Activated CD4-positive, alpha-beta T cell treated with anti-CD3 and anti-CD28 coated beads, Interleukin-2, amount 10 ng/mL, durations not matched to agents 7 days and 5 days (primary cell): ENCODE measurements at places on chromosomes 5 and 9.

- DNase-seq: no peak
Measured at GRCh38 chr9:36128349-36128748, 8.2 kb upstream of the GLIPR2 start.

GRCh38 chr5:33852319-33852718 lies 39.5 kb downstream of the ADAMTS12 start:
- DNase-seq: no peak

DNA sequence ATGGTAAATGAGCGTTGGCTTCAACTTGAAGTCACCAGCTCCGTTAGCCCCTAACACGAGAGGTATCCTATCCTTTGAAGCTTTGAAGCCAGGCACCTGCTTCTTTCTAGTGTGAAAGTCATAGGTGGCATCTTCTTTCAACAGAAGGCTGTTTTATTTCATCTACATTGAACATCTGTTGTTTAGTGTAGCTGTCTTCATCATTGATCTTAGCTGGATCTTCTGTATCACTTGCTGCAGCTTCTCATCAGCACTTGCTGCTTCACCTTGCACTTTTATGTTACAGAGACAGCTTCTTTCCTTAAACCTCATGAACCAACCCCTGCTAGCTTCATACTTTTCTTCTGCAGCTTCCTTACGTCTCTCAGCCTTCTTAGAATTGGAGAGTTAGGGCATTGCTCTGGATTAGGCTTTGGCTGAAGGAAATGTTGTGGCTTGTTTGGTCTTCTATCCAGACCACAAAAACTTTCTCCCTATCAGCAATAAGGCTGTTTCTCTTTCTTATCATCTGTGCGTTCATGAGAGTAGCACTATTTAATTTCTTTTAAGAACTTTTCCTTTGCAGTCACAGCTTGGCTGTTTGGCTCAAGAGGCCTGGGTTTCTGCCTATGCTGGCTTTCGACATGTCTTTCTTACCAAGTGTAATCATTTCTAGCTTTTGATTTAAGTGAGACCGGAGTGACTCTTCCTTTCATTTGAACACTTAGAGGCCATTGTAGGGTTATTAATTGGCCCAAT lies 47.2 kb downstream of the PCSK5 start:
- no peak for DNase-seq

DNA sequence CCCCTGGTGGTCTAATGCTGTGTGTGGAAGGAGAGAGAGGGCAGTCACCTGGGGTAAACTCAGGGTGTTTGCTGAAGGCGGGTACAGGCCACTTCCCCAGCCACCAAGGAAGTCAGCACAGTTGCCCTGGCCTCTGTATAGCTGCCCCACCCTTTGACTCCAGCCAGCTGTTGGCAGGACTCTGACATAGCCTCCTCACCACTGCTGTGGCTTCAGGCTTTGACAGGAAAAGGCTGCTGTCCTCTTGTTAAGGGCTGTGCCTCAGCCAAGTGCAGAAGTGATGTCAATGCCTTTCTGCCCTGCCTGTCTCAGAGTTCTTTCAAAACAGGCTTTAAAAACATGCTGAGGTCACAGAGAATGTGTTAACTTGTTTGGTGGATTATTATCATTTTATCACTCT lies 487.2 kb upstream of the KLF4 start:
- DNase-seq: no peak

DNA sequence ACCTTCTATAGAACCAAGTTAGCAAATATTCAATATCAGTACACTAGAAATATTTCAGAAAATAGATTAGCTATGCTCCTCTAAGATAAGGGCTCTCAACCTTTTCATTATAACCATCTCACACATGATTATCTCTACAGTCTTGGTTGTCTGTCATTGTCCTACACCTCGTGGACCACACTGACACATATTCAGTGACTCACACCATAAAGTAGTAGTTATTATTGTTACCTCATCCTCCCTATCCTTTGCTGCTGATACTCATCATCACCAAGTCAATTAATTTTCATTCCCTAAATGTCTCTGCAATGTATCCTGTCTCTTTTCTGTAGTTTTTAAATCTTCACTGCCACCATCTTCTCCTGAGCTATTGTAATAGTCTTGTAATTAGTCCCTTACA lies 1309.2 kb upstream of the C9orf72 start:
- DNase-seq: no peak

- DNase-seq: no peak
Measured at GRCh38 chr9:134983074-134983473, 65.4 kb upstream of the FCN1 start.

DNA sequence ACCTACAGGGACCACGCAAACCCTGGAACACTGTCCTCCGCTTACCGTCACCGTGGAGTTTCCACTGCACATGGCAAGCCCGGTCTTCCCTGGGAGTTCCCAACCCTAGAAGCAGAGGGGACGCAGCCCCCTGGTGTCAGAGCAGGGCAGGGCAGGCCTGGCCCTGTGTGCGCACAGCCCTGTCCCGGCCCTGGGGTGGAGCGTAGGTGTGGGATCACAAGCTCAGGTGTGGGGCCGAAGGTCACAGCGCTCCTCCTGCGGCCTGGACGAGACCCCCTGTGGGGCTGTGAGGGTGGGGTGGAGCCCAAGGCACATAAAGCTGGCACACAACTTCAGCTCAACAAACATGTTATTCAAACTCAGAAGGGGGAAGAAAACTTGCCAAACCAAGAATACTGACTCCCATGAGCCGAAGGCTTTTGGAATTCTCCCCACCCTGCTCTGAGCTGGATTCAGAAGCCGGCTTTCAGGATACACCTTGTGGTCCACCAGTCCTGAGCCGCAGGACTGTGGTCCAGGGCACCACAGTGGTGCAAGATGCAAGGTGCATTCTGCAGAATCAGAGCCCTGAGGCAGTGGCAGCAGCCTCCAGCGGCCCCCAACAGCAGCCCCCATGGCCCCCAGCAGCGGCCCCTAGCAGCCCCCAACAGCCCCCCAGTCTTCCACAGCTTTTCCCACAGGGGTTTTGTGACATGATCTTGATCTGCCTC lies 11.8 kb upstream of the EXOC3 start:
- peak; percentile 50 for DNase-seq

DNA sequence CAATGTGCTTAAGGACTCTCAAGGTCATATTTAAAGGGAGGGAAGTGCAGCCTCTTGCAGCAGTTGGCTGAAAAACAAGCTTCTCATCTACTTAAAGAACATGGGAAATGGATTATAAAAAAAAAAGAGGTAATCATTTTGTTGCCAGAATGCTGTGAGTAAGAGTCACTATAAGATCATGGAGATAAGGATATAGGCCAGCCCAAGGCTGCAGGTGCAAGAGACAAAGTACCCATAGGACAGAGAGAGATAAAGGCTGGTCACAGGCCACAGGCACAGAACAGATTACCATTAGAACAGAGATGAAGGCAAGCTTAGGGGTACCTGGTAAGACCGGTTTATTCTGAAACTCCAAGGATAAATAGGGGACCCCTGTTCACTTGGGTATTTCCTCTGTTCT lies 70.5 kb downstream of the CDKN2A start:
- no peak for DNase-seq

- DNase-seq: no peak
Measured at GRCh38 chr5:92780057-92780456, 801.0 kb downstream of the NR2F1-AS1 start.

- no peak for DNase-seq
Measured at GRCh38 chr9:117777823-117778222, 73.6 kb downstream of the TLR4 start.

DNA sequence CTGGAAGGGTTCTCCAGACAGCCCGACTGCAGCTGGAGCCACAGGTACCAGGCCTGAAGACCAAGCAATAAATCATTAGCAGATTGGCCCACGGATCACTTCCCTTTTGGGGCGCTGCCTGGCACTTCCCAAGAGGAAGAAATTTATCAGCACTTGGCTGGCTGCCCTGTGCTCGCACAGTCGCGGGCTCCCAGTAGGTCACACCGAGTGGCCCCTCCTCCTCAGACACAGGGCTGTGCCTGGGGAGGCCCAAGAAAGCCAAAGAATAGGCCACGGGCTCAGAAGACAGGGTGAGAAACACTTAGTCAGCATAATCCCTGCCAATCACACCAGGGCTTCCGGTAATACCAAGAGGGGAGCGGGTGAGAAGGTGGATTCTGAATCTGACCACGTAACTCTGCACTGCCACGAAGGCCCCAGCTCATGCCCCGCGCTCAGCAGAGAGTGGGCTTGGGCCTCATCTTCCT lies 115.7 kb upstream of the MSX2 start:
- DNase-seq: no peak

DNA sequence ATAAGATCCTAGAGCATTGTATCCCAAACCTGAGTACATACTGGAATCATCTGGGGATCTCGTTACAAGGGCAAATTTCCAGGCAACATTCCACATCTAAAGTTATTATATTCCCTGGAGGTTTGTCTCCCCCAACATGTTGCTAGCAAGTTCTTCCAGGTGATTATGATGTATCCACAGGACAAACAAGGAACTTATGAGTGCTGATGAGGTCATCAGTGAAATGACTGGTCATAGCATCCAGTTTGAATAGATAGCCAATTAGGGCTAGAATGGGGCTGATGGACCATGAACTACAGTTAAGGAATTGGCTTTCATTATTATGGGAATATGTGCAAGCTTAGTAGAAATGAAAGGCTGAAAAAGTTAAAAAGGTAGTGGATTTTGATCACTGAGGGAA lies 115.2 kb downstream of the CWC27 start:
- DNase-seq: no peak

DNA sequence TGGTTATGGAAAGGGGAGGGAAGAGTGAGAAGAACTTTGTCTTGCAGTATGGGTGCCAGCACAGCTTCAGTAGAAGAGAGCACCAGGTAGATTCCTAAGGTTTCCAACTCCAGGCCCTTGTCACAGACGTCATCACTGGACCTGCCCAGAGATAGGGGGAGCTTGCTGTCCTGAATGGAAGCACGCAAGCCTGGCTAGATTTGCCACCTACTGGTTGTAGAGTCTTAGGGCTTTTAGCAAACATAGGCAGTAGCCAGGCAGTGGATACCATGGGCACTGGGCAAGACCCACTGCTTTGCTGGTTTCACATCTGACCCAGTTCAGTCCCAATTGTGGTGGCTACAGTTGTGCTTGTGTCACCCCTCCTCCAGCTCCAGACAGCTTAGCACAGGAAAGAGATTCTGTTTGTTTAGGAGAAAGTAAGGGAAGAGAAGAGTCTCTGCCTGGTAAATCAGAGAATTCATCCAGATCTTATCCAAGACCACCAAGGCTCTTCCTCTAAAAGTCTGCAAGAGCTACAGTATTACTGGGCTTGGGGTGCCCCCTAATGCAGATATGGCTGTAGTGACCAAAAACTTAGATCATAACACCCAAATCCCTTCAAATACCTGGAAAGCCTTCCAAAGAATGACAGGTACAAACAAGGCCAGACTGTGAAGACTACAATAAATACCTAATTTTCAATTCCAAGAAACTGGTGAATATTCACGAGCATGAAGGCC lies 158.9 kb downstream of the HINT1 start:
- no peak for DNase-seq

DNA sequence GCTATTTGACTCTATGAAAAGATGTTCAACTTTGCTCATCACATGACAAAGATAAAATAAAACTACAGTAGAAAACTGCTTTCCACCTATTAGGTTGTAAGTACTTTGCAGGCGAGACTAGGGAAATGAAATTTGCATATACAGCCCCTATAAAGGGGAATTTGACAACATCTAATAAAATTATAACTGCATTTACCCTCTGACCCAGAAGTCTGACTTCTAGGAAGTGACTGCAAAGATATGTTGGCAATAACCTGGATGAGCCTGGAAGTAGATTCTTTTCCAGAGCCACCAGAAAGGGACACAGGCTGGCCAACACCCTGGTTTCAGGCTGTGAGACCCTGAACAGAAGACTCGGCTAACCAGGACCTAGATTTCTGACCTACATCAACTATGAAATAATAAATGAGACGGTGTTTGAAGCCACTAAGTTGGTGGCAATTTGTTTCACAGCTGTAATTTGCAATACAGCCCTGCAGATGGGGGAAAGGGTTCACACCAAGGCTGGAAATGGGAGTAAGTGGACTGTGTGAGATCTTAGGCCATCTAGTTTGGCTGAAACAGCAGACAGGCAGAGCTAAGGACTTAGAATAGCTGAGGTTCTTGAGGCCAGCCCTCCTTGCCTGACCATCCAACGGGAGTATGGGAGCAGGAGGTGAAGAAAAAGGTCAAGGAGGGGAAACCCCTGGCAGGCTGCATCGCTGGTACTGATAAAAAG lies 106.6 kb downstream of the SIL1 start:
- no peak for DNase-seq
